ENCODE measurements at places on chromosomes 16 and 17. TPM values are rescaled to one million over a fixed set of nuclear protein-coding genes. Genes with fewer than 3 reads are reported as not detected.

RGS11 gene
- 20.3 TPM for total RNA-seq

FXR2 gene
- total RNA-seq = 52.5 TPM

CFAP52 gene
- 0.53 TPM for total RNA-seq

SCGB1C2 gene
- not detected for total RNA-seq

WNT3 gene
- total RNA-seq = 4.9 TPM

KRT20 gene
- total RNA-seq = not detected

- peak; percentile 93 for DNase-seq
- peak overlapping the region; percentile 94 for H3K27ac ChIP-seq
- H3K4me1 ChIP-seq = peaks cover 10% of the 10 kb centered on the region
- H3K27me3 ChIP-seq = no peaks in the 10 kb centered on the region
These were observed 925 bp downstream of the ZNF689 start for GRCh38 chr16:30609002-30609925.

- H3K27me3 ChIP-seq = no peaks in the 10 kb centered on the region
- no peak for DNase-seq
- H3K4me1 ChIP-seq = peaks cover 9% of the 10 kb centered on the region
- H3K27ac ChIP-seq = peak overlapping the region; percentile 60
These were observed 9.1 kb downstream of the TUBG1 start for GRCh38 chr17:42618442-42619150.

- H3K4me3 ChIP-seq = no peak overlapping the region
- no peaks in the 10 kb centered on the region for H3K27me3 ChIP-seq
- no peak overlapping the region for H3K27ac ChIP-seq
- no peak for DNase-seq
- peaks cover 3% of the 10 kb centered on the region for H3K36me3 ChIP-seq
These were observed 2.4 kb downstream of the RAD51C start for GRCh38 chr17:58694826-58695225.

DNA sequence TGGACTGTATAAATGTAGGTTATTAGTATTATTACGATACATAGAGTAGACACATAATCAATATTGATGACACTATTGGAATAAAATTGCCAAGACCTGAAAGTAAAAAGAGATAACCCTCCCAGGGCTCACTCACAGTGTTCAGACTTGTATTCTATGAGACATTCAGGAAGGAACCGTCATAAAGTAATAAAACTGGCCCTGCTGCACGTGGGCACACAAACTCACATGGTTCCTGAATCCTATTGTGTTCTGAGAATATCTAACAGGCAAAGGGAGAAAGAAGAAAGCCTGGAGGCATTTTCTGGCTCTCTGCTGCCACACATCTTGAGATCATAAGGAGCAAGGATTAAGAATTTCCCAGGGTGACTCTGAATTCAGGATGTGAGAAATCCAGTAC lies 575.9 kb downstream of the HS3ST4 start:
- H3K4me3 ChIP-seq = no peak overlapping the region
- no peaks in the 10 kb centered on the region for H3K4me1 ChIP-seq
- no peaks in the 10 kb centered on the region for H3K36me3 ChIP-seq
- no peak overlapping the region for H3K27ac ChIP-seq
- no peaks in the 10 kb centered on the region for H3K27me3 ChIP-seq

DNA sequence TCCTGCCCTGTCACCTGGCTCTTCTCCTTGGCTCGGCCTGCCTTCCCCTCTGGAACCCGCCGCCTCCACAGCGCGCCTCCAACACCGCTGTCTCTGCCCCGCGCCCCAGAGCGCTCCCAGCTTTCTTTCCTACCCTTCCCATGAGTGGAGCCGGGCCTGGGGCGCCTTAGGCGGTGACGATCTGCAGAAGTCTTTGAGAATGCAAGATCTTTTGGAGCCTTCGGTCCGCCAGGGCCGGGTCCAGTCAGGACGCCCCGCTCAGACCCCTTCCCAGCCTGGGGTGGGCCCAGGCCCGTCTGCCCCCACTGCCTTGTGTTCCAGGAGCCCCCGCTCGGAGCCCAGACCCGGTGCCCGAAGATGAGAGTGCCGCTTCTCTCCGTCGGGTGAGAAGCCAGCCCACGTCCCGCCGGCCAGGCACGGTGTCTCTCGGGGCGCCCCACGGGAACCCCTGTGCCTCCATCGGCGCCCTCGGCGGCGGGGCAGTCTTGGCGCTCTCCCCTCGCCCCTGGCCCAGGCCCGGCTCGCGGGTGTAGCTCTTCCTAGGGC lies 40.0 kb downstream of the MRM1 start:
- H3K36me3 ChIP-seq = no peaks in the 10 kb centered on the region
- H3K27me3 ChIP-seq = peaks cover 80% of the 10 kb centered on the region
- no peak for DNase-seq
- peak overlapping the region; percentile 73 for H3K4me3 ChIP-seq
- H3K4me1 ChIP-seq = peaks cover 16% of the 10 kb centered on the region

- H3K36me3 ChIP-seq = peaks cover 2% of the 10 kb centered on the region
- DNase-seq = no peak
- peaks cover 20% of the 10 kb centered on the region for H3K27me3 ChIP-seq
- no peak overlapping the region for H3K4me3 ChIP-seq
- H3K4me1 ChIP-seq = peaks cover 29% of the 10 kb centered on the region
These were observed 16.9 kb upstream of the CCL22 start for GRCh38 chr16:57341441-57342303.

- peak within 1 kb of the TSS; percentile 74 for H3K27ac ChIP-seq
- no peaks in the 10 kb centered on the region for H3K27me3 ChIP-seq
- H3K36me3 ChIP-seq = no peaks in the 10 kb centered on the region
- no peak for DNase-seq
- H3K4me1 ChIP-seq = peaks cover 19% of the 10 kb centered on the region
These were observed at the start of gene GLTPD2 for GRCh38 chr17:4788807-4789700. Gene GLTPD2 (plus strand): TSS chr17:4788964. CDS start chr17:4789012, 48 bp downstream.

- no peak for DNase-seq
- H3K27ac ChIP-seq = no peak overlapping the region
- no peak overlapping the region for H3K4me3 ChIP-seq
- H3K4me1 ChIP-seq = peaks cover 6% of the 10 kb centered on the region
- H3K27me3 ChIP-seq = no peaks in the 10 kb centered on the region
These were observed 1.8 kb upstream of the SLC16A3 start for GRCh38 chr17:82226809-82227628.

- H3K4me3 ChIP-seq = no peak overlapping the region
- H3K36me3 ChIP-seq = no peaks in the 10 kb centered on the region
- no peak overlapping the region for H3K27ac ChIP-seq
- DNase-seq = peak; percentile 2
- H3K27me3 ChIP-seq = no peaks in the 10 kb centered on the region
These were observed 1.8 kb upstream of the CBX1 start for GRCh38 chr17:48102798-48103715.

DNA sequence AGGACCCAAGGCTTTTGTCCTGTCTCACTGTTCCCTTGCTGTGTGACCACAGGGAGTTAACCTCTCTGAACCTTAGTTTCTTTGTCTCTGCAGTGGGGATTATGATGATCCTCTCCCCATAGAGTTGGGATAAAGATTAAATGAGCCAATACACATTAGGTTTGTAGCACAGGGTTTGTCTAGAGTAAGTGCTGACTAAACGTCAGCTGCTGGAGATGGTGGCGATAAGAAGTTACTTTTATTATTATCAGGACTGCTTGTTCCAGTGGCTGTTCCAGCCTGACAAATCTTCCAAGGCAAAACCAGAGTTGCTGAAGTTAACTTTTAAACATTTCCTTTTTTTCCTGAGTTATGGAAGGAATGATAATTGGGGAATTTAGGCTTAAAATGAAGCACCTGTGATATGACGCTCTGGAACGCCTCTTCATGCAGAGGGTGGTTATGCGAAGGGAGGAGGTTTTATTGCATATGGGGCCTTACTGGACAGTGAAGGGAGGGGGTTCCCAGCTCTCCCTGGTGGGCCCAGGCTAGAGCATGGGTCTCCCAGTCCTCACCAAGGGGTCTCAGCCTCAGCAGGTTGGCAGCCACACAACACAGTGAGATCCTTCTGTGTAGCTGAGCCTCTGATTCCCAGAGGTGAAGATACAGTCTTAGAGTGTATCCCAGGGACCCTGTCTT lies 35.8 kb downstream of the PLCG2 start:
- H3K36me3 ChIP-seq = no peaks in the 10 kb centered on the region
- H3K27ac ChIP-seq = no peak overlapping the region
- H3K27me3 ChIP-seq = peaks cover 23% of the 10 kb centered on the region
- H3K4me3 ChIP-seq = no peak overlapping the region

DNA sequence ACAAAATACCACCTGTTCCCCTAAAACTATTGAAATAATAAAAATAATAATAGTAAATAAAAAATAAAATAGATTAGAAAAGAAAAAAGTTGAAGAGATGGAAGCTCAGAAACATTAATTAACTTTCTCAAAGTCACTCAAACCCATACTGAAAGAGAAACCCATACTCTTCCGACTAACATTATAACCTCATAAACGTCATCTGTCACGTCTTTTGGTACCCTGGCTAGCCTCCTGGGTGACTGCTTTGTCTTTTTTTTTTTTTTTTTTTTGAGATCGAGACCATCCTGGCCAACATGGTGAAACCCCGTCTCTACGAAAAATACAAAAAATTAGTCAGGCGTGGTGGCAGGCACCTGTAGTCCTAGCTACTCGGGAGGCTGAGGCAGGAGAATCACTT lies 7.6 kb downstream of the SLFN12L start:
- H3K27me3 ChIP-seq = peaks cover 36% of the 10 kb centered on the region
- no peaks in the 10 kb centered on the region for H3K4me1 ChIP-seq
- H3K27ac ChIP-seq = no peak overlapping the region
- H3K4me3 ChIP-seq = no peak overlapping the region
- peaks cover 2% of the 10 kb centered on the region for H3K36me3 ChIP-seq

DNA sequence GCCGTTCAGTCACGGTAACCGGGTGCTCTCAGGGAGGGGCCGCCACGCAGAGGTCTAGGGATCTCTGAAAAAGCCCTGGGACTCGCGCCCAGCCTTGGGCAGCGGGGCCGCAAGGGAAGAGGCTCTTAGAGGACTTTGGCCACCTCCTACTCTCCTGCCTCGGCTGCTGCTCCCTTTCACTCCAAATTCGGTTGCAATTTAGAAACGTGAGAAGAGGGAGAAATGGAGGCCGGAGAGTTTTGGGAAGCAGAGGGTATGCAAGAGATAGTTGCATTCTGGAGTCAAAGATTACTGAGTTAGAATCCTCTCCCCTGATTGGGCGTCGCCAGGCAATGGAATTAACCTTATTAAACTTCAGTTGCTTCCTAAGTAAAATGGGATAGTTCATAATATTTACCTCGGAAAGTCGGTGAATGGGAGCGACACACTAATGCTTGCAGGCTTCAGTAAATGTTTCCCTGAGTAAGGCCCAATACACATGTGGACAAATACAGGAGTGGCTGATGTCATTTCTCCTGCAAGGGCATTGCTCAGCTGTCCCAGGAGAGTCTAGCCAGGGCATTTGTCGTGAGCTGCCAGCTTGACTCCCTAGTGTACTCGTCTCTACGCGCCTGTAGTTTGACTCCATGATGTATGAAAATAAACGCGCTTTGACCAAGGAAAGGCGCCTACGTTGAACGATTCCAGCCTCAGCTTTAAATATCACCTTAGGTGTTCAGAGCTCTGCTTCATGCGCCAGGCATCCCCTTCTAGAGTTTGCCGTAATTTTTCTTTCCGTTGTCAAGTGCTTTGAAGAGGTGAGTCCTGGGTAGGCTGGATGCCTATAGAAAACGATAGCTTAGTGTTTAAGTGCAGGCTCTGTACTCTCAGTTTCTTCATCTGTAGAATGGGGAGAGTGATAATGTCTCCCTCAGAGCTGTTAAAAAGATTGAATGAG lies 667 bp downstream of the OGFOD1 start:
- H3K4me1 ChIP-seq = peaks cover 46% of the 10 kb centered on the region
- H3K27me3 ChIP-seq = no peaks in the 10 kb centered on the region
- peak overlapping the region; percentile 100 for H3K27ac ChIP-seq

All from chondrocyte (in vitro differentiated cells).